ENCODE measurements at places on chromosomes 6 and 20. TPM values are rescaled to one million over a fixed set of nuclear protein-coding genes. Genes with fewer than 3 reads are reported as not detected.

The RFX6 gene
- total RNA-seq = not detected

The NEDD9 gene
- total RNA-seq = 55.7 TPM

The ULBP1 gene
- total RNA-seq = 0.40 TPM

The F13A1 gene
- 83.9 TPM for total RNA-seq

The PAK5 gene
- total RNA-seq = not detected

The WFDC10B gene
- not detected for total RNA-seq

The GPX5 gene
- total RNA-seq = not detected

The FRK gene
- 5.6 TPM for total RNA-seq

The PNLDC1 gene
- total RNA-seq = not detected

The ZNFX1 gene
- 40.7 TPM for total RNA-seq

The OR2H1 gene
- not detected for total RNA-seq

The SSR1 gene
- total RNA-seq = 33.8 TPM

- DNase-seq = peak; percentile 41
Observed at GRCh38 chr20:17969278-17969883, 563 bp downstream of the MGME1 start.

- no peak for DNase-seq
Observed at GRCh38 chr6:5524110-5524509, 262.8 kb downstream of the FARS2 start.

DNA sequence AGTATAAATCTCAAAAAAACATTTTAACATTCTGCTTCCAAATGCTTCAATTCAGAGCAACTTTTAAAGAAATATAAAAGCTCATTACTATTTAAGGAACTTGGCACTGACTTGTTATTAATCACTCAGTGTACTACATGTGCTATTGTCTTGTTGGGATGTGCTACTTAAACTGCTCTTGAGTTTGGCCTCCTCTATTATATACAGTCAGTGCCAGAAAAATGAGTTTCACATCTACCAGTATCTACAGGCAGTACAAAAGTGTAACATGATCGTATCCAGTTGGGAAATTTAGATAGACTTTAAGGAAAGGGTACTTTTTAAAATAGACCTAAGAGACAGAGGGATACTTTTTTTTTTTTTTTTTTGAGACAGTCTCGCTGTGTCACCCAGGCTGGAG, 627.3 kb upstream of the SLC35B3 start:
- no peak for DNase-seq

- no peak for DNase-seq
Observed at GRCh38 chr6:95142101-95142500, 435.2 kb upstream of the MANEA start.

- DNase-seq = peak; percentile 85
Observed at GRCh38 chr20:38270869-38271605, 10.5 kb upstream of the KIAA1755 start.

DNA sequence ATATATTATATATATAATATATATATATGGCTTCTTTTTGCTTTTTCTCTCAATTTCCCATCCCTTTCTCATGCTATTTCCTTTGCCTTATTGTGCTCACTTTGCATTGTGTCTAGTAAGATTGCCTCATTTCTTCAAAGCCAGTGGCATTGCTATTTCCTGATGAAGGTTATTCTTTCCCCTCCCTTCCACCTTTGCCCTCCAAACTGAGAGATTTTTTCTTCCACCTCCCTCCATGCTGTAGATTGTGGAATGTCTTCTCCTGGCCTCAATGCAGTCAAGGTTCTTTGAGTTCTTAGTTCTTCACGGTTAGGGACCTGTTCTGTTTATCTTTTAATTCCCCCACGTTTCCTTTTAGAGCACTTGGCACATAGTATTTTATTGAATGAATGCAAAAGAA, 17.2 kb downstream of the SH3BGRL2 start:
- DNase-seq = no peak

- DNase-seq = no peak
Observed at GRCh38 chr6:95866732-95867131, 149.0 kb upstream of the FUT9 start.

DNA sequence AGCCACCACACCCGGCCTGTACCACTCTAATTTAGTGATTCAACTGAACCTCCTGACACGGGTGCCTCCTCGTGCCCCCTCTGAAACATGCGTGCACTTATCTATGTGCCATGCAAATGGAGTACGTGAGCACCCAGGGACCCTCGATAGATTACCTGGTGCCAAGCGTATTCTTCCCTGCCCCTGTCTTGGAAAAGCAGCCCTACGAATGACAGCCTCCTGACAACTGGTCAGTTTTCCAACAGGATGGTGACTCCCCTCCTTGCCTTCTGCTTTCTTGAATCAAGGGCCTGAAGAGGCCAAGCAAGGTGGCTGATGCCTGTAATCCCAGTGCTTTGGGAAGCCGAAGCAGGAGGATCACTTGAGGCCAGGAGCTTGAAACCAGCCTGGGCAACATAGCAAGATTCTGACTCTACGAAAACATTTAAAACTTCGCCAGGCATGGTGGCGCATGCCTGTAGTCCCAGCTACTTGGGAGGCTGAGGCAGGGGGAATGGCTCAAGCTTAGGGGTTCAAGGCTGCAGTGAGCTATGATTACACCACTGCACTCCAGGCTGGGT, 25.4 kb upstream of the SYNJ2 start:
- DNase-seq = no peak

- no peak for DNase-seq
Observed at GRCh38 chr20:3238616-3239025, 369 bp downstream of the SLC4A11 start.

GRCh38 chr20:9353180-9353915, 161.0 kb upstream of the LAMP5 start:
- DNase-seq = no peak

DNA sequence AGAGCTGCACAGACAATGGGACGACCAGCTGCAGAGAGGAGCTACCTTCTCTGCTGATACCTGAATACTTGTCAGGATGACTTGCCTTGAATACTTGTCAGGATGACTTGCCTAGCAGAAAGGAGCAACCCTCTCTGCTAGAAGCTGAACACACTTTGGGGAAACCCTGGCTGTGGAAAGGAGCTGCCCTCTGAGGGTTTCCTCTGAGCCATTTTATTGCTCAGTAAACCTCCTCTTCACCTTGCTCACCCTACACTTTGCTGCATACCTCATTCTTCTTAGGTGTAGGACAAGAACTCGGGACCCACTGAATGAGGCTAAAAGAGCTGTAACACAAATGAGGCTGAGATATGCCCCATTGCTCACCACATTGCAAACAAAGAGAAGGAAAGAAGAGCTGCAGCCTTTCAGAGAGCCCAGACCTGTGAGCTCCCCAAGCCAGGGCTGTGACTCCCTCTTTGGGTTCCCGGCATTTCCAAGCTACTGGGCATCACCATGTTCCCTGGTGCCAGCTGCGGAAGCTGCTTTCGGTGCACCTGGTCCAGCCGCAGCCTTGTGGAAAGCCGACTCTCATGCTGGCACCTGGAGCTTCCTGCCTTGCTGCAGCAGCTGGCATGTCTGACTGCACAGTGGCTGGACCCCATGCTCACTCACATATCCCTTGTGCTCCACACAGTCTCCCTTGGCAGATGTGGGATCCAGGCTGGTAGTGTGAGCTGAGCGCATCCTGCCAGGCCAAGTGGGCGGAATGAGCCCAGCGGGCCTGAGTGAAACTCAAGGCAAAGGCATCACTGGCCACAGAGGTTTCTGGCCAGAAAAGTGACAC, 106.7 kb upstream of the AHI1 start:
- DNase-seq = no peak

DNA sequence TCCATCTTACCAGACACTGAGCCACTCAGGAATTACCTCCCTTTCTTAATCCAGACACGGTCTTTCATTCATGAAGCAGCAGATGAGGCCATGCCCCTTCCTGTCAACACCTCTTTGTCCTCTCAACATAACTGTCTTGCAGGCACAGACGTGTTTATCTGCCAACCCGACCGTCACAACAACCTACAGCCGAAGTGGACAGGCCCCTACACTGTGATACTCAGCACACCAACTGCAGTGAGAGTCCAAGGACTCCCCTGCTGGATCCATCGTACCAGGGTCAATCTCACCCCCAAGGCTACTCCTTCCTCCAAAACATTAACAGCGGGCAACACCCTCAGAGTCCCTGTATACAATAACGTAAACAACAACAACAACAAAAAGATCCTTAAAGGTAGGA, 30.6 kb upstream of the ULBP3 start:
- no peak for DNase-seq

- no peak for DNase-seq
Observed at GRCh38 chr20:53384392-53384791, 209.2 kb downstream of the ZNF217 start.

DNA sequence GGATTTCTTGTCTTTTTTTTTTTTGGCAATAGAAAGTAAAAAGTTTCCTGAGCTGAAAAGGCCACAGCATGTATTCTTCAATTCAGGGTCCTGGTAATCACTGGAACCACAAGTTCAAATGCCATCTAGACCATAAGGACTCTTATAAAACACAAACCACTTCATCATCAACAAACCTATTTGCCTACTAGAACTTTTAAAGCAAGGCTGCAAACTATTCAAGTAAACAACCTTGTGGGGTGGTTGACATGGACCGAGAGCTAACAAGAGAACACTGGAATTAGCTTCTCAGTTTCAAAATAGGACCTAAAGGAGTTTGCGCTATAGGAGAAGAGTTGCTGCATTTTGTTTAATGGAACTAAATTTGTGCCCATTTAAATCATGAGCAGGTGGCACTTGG, 215.9 kb downstream of the ATXN1 start:
- no peak for DNase-seq

DNA sequence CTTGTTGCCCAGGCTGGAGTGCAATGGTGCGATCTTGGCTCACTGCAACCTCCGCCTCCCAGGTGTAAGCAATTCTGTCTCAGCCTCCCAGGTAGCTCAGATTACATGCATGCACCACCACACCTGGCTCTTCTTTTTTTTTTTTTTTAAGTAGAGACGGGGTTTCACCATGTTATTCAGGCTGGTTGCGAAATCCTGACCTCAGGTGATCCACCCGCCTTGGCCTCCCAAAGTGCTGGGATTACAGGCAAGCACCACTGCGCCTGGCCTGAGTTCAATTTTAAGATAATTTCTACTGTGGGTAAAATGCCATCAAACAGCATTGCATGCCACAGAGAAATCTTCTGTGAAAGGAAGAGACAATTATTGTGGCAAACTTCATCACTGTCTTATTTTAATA, 633.1 kb downstream of the KIF16B start:
- no peak for DNase-seq

- no peak for DNase-seq
Observed at GRCh38 chr6:28537065-28537464, 11.4 kb downstream of the GPX5 start.

GRCh38 chr6:47288267-47289090, 21.2 kb downstream of the TNFRSF21 start:
- DNase-seq = no peak

- DNase-seq = no peak
Observed at GRCh38 chr6:168042426-168043192, 36.4 kb downstream of the FRMD1 start.
